ENCODE measurements at places on chromosomes 5 and 9.
A peak's percentile ranks its signal among the peaks of the same experiment; 100 is the strongest.

- peak; percentile 31 for DNase-seq
Observed at GRCh38 chr9:87198716-87199115, 251.4 kb upstream of the GAS1 start.

DNA sequence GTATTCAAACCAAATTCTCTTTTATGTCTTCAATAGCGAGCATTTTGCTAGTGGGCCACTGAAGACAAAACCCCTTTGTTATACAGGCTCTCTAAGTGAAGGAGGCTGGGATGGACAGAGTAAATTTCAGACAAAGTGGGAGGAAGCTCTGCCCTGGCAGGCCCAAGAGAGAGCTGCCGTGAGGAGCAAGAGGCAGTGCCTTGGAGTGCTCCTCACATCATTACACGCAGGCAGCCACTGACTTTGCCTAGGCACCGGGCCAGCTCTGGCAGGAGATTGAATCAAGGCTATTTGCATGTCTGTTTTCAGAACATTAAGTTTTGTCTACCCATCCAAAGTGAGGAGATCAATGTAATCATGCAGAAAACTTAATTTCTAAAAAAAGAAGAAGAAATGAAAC lies 167.7 kb downstream of the CCDC192 start:
- no peak for DNase-seq

DNA sequence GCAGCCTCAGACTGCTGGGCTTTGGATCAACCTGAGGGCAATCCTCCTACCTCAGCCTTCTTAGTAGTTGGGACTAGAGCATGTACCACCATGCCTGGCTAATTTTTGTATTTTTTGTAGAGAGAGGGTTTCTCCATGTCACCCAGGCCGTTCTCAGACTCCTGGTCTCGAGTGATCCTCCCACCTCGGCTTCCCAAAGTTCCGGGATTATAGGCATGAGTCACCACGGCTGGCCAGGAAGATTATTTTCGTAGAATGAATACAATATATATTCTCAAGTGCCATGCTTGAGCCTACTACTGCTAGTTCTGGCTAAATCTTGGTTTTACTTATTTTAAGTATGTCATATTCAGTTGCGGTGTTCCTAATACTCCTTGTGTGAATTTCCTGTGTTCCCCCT lies 88.2 kb upstream of the CLINT1 start:
- DNase-seq = no peak

GRCh38 chr5:35393901-35394300 lies 163.6 kb upstream of the PRLR start:
- DNase-seq = no peak

- no peak for DNase-seq
Observed at GRCh38 chr5:100970646-100971255, 67.7 kb upstream of the ST8SIA4 start.

DNA sequence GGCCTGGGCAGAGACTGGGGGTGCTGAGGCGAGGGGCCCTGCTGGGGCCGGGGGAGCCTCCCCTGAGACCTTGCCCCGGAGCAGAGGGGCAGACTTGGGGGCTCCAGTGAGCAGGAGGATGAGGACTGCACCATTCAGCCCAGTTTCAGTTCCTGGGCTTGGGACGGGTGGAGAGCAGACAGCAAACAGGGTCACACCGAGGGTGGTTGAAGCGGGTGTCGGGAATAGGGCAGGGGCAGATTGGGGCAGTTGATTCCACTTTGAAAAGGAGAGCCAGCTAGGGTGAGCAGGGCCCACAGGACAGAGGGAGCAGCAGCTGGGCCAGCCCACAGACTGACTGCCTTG lies 4.5 kb downstream of the GRK6 start:
- no peak for DNase-seq

GRCh38 chr5:83955916-83956315 lies 235.3 kb upstream of the HAPLN1 start:
- peak; percentile 78 for DNase-seq

GRCh38 chr9:7243838-7244237 lies 486.1 kb downstream of the KDM4C start:
- DNase-seq = no peak

- no peak for DNase-seq
Observed at GRCh38 chr9:122562134-122562760, 9.3 kb downstream of the OR1N2 start.

DNA sequence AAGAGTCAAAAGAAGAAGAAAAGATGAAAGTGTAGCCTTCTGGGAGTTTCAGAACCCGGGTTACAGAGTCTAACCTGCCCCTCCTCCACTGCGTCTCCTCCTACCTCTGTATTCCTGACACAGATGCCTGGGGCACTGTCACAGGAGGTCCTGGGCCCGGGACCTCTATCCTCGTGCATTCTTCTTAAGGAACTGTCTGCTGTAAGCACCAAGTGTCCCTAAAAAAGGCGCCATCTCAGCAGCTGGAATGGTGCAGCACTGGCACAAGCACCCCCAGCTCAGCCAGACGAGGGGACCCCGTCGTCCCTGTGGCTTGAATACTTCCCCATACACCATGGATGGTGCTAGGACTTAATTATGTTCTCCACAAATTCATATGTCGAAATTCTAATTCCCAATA lies 35.8 kb upstream of the MVB12B start:
- DNase-seq = no peak

GRCh38 chr5:26329562-26330189 lies 708.7 kb downstream of the CDH9 start:
- DNase-seq = no peak

DNA sequence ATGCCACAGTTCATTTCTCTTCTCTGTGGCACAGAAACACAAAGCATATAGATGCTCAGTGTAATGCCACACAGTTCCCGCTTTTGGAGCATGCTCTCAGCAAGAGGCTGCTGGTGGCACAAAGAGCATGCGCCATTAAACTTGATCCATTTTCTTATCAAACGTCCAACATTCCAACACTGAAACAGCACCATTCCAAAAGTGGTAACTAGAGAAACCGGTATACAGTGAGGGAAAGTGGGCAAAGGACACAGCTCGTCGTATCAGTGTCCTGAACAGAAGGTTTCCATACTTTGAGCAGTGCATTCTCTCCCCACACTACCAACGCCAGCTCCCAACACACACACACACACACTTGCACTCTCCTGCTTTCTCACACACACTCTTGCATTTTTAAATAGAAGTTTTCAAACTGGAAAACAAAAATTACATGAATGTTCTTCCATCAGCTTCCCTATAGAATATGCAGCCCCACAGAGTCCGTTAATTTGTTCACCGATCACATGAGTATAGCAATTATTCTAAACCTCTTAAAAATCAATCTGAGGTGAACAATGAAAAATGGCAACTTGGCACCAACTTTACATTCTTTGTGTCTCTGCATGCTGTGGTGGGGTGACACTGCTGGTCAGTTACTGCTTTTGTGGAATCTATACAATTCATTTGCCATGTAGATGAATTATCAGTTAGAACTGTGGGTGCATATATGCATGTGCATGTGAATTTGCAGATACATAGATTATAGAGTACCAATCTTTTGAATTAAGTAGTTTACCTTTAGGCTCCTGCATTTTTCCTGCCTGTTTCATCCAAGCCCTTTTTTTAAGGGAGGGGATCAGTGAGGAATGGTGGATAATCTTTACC lies 5.7 kb downstream of the NFIB start:
- no peak for DNase-seq

GRCh38 chr5:20347334-20347733 lies 359.3 kb upstream of the CDH18 start:
- DNase-seq = no peak

GRCh38 chr5:153460421-153460820 lies 30.0 kb upstream of the GRIA1 start:
- peak; percentile 44 for DNase-seq

DNA sequence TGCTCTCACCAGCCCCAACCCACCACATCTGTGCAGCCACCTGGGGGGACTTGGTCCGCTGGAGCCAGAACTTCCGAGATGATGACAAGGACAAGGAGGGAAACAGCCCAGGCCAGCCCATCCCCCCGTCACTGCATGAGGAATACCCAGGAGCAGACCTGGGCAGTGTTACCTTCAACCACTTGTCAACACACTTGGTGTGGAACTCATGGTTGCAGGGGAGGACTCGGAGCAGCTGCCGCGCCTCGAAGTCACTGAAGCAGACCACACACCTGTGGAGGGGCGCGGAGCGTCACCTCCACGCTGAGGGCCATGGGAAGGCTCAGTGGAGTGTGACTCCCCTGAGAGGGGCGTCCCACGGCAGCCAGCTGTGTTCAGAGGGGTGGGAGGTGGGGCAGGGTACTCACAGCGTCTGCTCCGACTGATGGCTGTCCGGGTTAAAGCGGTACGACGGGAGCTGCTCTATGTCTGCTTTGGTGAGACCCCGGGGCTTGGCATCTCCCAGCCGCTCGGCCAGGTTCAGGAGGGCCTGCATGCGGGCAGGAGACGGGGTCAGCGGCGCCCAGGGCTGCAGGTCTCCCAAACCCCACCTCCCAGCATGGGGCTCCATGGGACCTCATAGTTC lies 8.0 kb downstream of the RNF44 start:
- no peak for DNase-seq

DNA sequence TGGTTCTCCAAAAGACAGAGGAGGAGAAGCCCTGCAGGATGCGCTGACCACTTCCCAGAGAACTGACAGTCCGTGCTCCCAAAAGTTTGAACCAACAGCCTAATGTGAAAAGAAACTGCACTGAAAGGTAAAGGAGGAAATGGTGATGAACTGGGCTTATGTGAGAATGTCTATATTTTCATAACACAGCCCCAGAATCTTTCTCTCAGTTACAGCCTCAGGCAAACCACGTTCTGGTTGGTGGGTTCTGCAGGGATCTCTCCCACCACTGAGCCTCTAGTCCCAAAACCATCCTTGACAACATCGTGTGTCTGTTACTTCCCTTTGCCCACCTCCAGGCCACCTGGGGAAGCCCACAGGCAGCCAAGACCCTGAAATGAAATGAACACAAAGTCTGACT lies 23.9 kb downstream of the SPARC start:
- DNase-seq = no peak

GRCh38 chr5:141637767-141638419 lies 1.1 kb downstream of the RELL2 start:
- DNase-seq = peak; percentile 56

DNA sequence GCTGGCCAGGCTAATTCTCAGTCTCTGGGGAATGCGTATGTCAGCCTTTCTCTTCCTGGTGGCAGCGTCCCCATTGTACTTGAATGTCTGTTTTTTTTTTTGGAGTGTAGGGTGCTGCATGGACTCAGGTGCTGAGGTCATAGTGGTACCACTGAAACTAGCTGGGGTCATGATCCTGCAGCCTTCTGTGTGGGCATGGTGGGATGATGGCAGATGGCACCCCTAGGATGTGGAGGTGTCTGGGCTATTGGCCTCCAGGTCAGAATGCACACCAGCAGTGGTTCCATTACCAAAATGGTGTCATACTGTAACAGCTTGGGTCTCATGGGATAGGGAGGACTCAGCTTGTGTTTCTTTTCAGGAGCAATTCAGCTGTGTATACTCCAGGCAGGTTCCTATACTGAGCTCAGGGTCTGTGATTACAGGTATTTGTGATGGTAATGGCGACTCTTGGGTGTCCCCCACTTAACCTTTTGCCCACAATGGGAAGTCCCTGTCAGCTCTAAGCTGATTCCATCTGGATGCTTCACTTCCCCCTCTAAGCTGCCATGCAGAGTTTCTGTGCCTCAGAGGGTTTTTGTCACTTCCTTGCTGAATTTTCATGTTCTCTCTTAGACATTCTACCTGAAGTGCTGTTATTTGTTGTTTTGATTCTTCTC lies 17.9 kb downstream of the HSD17B4 start:
- DNase-seq = no peak

DNA sequence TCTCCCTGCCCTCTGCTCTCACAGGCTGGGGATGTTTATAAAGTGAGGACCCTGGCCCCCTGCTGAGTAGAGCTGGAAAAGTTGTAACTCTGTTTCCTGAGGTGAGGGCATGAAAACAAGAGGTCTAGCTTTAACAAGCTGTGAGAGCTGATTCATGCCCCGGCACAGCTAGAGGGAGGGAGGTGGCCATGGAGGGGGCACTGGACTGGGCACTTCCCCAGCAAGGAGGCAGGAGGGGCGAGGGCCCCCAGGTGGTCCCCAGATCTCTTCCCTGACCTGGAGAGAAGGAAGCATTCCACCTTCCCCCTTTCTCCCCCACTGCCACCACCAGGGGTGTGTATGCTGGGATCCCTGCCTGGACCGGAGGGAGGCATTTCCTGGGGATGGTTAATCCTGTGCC lies at the start of gene MSMP:
TSS of gene MSMP (minus strand) at position 13 of the 400 bp plus-strand sequence. CDS start 147 bp downstream, outside the sequence.
- DNase-seq = no peak

DNA sequence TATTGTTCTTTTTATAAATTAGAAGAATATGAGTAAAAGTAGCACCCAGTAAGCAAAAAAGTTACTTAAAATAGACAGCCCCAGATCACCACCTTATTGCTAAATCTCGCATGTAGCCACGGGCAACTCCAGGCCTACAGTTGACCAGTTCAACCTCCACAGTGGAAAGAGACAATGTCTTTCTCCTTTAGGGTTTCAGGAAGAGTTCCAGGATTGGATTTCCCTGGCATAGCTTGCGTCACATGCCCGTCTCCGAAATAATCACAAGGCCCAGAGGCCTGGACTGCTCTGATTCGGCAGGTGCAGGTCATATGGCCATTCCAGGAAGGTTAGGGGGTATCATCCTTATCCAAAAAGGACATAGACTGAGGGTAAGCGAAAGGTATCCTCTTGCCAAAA lies 9.9 kb upstream of the PFDN1 start:
- no peak for DNase-seq

DNA sequence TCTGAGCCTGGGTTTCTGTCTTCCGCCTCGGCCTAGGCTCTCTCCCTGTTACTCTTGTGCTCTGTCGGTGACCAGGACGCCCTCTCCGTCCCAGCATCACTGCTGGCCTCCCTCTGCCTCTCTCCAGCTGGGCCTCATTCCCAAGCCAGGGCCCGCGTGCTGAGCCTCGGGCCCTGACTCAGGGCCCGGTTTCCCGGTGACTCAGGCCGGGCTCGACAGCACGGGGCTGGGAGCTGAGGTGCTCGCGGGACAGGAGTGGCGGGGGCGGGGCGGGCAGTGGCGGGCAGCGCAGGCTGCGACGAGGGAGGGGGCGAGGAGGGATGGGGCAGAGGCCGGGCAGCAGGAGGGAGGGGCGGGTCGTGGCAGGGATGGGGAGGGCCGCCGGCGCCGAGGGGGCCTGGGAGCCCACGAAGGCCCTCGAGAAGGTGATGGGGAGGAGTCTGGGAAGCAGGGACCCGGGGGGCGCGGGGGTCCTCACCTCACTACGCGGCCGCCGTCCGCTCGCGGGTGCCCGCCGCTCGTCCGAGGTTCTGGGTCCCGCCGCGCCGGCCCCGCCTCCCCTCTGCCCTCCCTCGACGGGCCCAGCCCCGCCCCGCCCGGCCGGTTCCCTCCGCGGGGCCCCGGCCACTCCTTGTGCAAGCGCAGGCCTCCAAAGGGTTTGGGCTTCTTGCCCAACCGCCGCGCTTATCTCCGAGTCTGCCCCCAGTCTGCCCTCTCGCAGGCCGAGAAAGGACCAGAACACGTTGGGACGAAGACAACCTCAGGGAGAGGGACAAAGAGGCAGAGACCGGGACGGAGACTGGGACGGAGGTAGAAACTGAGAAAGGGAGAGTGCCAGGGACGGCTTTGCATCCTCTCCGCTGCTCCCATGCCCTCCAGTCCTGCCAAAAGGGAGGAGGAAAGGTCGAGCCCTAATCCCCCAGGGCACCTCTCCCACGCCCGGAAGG lies at the start of gene ARAP3:
TSS of gene ARAP3 (minus strand) at position 536 of the 947 bp plus-strand sequence. CDS start 1,744 bp downstream, outside the sequence.
- DNase-seq = peak; percentile 81

Data from fibroblast of skin of abdomen (primary cell).